Activated CD4-positive, alpha-beta T cell treated with anti-CD3 and anti-CD28 coated beads for 24 hours (primary cell): ENCODE measurements at places on chromosomes 5 and 9.

DNA sequence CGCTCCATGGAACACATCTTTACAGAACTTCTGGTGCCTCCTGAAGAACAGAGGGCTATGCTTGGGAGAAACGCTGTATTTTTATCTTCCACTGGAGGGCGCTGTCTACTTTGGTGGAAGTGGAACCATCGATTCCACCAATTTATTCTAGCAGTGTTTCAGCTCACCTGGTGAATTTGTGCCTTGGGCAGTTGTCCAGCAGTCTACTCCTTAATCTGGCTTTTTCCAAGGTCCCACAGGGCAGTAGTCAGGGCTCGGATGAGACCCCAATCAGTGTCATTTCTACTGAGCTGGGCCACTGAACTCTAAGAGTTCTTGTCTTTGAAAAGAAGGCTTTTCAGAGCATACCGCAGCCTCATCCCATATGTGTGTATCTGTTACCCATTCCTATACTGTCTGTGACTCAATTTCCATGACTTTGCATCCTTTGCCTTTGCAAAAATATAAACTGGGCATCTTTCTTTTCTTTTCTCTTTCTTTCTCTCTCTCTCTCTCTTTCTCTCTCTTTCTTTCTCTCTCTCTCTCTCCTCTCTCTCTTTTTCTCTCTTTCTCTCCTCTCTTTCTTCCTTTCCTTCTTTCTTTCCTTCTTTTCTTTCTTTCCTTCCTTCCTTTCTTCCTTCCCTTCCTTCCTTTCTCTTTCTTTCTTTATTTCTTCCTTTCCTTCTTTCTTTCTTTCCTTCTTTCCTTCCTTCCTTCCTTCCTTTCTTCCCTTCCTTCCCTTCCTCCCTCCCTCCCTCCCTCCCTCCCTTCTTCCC is 138.4 kb upstream of the ZNF618 start:
- peak; percentile 6 for DNase-seq

DNA sequence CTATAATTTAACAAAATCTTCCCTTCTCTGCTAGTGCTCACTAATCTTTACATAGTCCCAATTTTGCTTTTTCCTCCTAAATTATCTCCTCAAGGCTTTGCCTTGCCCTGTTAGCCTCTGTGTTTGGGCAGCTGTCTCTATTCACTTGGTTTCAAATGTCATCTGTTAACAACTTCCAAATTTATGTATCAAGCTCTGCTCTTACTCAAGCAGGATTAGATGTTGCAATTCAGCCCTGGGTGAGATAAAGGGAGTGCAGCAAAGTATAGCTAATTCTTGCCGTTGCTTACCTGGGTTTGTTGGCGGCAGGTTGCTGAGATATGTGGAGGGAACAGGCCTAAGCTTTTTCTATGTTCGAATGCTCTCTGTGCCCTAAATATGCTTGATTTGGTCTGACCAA is 483.8 kb downstream of the DMAC1 start:
- no peak for DNase-seq

DNA sequence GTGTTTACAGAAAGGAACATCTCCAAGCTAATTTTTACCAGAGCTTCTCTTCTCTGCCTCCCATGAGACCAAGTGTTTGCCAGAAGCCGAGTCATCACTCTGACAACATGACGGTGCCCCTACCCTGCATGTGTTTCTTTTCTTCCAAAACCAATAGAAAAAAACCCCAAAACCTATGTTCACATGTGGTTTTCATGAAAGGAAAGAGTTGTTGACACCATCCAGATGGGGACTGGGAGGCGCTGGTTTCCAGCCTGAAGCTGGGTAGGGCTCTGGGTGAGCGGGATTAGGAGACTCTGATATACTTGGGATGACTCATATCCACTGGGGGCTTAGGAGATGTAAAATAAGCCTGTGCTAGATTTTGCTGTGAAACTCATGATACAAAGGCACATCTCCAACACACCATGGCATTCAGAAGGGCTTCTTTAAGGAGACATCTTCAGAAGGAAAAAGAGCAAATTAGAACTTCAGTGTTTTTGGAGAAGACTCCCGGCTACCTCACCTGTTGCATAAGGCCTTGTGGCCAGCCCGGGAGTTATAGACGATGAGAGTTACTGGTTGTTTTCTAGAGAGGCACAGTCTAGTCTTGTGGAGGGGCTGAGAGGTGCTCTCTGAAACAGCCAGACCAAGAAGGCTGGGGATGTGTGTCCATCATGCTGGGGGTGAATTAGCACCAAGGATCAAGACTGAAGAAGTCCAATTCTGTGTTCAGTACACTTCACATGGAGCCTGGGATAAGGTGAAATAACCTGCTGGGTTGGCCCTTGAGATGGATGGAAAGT is 108.9 kb upstream of the LHFPL2 start:
- no peak for DNase-seq

DNA sequence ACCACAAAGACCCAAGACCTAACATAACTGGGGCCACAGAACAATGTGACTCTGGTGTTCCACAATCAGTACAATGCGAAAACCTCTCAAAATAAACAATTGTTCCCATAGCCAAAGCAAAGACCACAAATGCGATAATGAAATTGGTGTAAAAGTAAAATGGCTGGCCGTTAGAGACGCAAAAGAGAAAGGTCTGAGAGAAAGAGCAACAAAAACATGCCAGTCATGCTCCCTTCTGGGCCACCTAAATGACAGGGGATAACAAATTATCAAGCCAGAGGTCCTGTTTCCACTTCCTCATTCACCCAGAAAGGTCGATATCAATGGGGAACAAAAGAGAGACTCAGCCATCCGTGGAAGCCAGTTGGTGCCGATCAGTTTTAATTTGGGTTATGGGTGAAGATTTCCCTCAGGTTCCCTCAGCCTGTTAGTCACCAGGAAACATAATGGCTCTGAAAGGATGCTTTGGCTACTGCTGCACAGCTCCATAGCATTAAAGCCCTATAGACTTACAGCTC is 9.2 kb upstream of the CFAP95 start:
- no peak for DNase-seq

- no peak for DNase-seq
Measured at GRCh38 chr5:71637133-71637532, 50.0 kb downstream of the MCCC2 start.

DNA sequence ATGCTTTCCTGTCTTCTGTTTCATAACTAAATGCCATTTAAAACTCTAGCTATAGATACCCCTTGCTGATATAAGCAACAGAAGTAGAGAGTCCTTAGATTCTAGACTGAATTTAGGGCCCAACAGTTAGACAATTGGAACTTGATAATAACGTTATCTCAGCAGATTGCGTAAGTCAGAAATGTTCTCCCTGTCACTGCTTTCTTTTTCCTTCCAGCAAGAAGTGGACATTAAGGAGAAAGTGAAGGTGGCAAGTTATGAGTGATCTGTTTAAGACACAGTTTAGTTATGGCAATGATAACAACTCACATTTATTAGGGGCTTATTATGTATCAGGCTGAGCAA is 6.9 kb upstream of the GLIS3 start:
- no peak for DNase-seq

DNA sequence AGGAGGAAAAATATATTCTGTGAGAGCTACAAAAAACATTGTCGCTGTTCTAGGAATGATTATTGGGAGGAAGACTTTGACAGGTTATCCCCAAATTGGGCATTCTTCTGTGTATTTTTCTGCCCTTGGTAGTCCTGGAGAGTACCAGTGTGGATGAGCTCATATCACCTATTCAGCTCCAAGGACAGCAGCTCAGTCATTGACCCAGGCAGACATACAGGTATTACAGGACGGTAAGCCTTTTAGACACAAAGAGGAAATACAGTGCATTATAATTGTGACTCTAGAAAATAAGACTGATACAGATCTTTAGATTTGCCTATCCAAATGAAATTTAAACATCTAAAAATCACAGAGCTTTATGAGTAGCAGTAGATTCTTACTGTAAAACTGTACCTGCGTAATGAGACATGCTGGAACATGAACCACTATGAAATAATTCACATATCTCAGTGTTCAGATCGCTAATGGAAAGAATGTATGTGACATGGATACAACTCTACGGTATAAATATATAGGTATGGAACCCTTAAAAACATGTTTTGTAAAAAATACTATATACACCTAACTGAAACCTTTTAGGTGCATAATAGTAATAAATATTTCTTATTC is 56.0 kb downstream of the PLK2 start:
- DNase-seq, result no peak

GRCh38 chr9:134725605-134725940 is 84.0 kb downstream of the COL5A1 start:
- no peak for DNase-seq

- no peak for DNase-seq
Measured at GRCh38 chr9:113492343-113493202, 29.0 kb downstream of the RGS3 start.

DNA sequence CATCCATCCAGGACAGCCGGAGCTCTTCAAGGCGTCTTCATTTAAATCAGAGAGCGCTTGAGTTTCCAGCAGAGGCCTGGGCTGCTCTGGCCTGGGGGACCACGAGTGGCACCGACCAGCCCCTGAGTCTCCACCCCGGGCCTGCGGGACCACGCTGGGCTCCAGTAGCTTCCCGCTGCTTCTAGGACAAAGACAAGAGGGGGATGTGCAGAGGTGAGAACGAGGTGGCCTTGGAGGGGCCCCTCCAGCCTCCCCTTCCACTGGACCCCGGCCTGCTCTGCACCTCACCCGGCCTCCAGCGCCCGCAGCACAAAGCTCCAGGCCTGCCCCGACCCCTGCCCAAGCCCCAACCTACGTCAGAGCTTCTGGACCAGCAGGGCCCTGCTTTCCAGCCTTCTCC is 81.6 kb downstream of the IRX2 start:
- DNase-seq, result no peak

GRCh38 chr5:547086-547924 is 23.1 kb upstream of the SLC9A3 start:
- DNase-seq, result no peak

GRCh38 chr5:11588803-11589202 is 315.4 kb downstream of the CTNND2 start:
- no peak for DNase-seq

GRCh38 chr9:109064963-109065702 is 51.8 kb upstream of the CTNNAL1 start:
- DNase-seq, result no peak

- no peak for DNase-seq
Measured at GRCh38 chr9:99385215-99385614, 163.1 kb downstream of the SEC61B start.

DNA sequence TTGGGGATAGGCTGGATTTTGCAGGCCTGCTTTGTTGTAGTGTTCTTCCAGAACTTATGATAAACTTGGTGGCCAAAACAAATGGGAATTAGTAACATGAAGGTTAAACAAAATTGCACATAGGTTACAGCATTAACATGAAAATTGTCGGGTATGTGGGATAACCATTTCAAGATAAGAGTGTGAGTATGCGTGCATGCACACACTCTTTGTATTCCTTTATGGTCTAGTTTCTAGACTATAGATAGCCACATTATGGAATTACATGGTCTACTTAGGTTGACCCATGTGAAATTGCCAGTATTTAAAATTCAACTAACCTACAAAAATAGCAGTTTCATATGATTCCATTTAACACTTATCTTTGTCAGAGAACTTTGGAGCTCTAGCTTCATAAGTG is 1.4 kb downstream of the HMGCR start:
- no peak for DNase-seq

GRCh38 chr5:149156435-149157083 is 15.3 kb downstream of the ABLIM3 start:
- no peak for DNase-seq

GRCh38 chr9:107260437-107261081 is 22.5 kb upstream of the RAD23B start:
- no peak for DNase-seq

DNA sequence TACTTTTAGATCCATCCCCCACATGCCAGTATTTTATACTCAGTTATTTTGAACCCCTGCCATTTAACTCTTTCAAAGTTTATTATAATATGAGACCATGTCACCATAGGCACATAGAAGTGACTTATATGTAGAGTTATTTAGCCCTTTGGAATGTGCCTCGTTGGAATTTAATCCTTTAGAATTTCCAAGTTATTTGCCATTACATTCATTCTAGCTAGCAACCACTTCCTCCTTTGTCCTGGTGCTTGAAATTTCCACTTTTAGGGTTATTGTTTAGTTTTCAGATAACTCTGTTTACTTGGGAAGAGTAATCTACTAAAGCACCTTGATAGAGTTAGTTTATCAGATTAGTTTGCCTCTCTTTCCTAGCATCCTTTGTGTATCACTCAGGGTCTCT is 82.8 kb upstream of the TLE1 start:
- no peak for DNase-seq

GRCh38 chr5:149024477-149024876 is 38.4 kb downstream of the SH3TC2 start:
- no peak for DNase-seq

GRCh38 chr5:1380011-1380817 is 35.3 kb upstream of the CLPTM1L start:
- peak; percentile 30 for DNase-seq

GRCh38 chr5:124124711-124125229 is 612.8 kb downstream of the CSNK1G3 start:
- DNase-seq, result no peak

- DNase-seq, result no peak
Measured at GRCh38 chr9:100466171-100466828, 6.6 kb upstream of the TMEFF1 start.

DNA sequence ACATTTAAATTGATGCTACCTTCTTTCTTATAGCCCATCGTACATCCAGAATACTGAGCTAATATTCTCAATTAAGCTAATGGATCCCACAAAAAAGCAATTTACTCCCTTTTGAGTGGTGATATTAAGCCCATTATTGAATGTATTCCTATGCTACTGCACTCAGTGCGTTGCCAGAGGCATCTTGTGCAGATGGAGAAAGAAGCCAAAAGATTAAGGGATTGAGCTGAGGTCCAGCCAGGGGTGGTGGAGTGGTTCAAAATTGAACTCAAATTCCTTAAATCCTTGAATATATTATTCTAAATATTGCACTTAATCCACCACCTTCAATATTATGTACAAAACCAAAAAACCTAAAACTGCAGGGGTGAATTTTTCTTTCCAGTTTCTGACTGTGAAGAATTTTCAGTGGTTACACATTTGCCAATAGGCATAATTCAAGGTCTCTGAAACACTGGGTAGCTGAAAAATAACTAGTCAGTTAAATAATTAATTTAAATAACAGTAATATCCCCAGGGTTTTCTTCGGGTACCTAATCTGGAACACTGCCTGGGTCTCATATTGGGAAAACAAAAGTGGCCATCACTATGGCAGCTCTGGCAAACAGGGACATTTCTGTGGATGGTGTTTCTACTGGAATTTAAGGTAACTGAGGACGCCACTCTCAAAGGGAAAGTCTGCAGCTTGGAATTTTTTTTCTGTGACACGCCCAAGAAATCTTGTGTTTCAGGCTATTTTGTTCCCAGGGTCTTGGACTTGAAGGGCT is 6.2 kb upstream of the LIFR start:
- no peak for DNase-seq

DNA sequence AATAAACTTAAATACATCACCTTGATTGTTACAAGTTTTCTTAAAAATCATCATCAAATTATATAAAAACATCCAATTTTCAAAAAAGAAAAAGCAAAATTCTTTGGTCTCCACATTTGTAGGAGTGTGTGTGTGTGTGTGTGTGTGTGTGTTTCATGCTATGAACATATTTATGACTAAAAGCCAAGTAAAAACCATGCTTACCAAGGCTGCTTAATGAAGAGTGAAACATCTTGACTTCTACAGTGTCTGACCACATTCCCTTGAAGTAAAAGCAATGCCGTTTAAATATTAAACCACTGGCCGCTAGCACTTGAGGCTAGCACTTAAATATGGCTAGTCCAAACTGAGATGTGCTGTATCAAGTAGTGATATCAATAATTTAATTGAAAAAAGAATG is 549.1 kb upstream of the CCNG1 start:
- no peak for DNase-seq
